ENCODE measurements at places on chromosomes 1 and 21. TPM values are rescaled to one million over a fixed set of nuclear protein-coding genes. Genes with fewer than 3 reads are reported as not detected.
A peak's percentile ranks its signal among the peaks of the same experiment; 100 is the strongest.

OXCT2 gene
- 2.3 TPM for total RNA-seq

RASSF5 gene
- total RNA-seq: 163 TPM

- peaks cover 44% of the 10 kb centered on the region for H3K36me3 ChIP-seq
- H3K4me3 ChIP-seq: no peak overlapping the region
- no peaks in the 10 kb centered on the region for H3K4me1 ChIP-seq
- DNase-seq: no peak
- H3K27ac ChIP-seq: no peak overlapping the region
Measured at GRCh38 chr1:8858888-8859706, 19.4 kb downstream of the ENO1 start.

F13B gene
- not detected for total RNA-seq

GRCh38 chr1:14555091-14555490, 43.4 kb upstream of the KAZN start:
- no peaks in the 10 kb centered on the region for H3K36me3 ChIP-seq
- no peaks in the 10 kb centered on the region for H3K4me1 ChIP-seq
- no peak overlapping the region for H3K4me3 ChIP-seq
- no peak for DNase-seq
- no peaks in the 10 kb centered on the region for H3K27me3 ChIP-seq
- H3K27ac ChIP-seq: no peak overlapping the region

ENSA gene
- total RNA-seq: 252 TPM

DNA sequence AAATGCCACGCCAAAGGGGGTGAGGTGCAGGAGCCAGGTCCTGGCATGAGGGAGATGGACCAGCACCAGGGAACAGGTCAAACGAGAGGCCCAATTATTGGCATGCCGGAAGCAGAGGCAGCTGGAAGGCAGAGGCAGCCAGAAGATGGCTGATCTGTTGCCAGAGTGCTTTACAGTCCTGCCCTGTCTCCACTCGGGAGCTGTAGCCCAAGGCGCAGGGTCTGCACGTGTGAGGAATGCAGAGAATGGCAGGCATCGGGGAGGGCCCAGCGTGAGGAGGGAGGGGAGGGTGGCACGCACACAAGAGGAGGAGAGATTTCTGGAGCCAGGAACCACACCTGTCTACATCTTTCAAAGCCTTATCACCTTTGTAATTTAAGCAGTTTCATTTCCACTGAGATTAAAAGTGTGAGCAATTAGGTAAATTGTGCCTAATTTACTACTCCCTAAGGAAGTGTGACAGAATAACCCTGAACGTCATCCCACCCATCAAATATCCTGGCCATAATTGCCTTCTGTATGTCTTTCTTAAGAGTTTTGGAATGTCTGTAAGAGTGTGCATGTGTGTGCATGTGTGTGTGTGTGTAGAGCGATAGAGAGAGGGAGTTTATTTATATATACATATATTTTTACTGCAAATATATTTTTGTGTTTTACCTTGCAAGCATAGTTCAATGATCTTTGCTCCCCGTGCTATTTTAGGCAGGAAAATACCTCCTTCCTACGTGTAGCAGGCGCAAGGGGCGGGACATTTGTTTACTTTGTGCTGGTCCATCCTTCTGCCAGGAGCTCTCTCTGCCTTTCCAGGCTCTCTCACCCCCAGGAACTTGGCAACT, 125.5 kb upstream of the SERBP1 start:
- no peaks in the 10 kb centered on the region for H3K4me1 ChIP-seq
- no peak for DNase-seq
- no peak overlapping the region for H3K4me3 ChIP-seq
- no peaks in the 10 kb centered on the region for H3K36me3 ChIP-seq
- H3K27ac ChIP-seq: no peak overlapping the region

- no peak for DNase-seq
- H3K36me3 ChIP-seq: no peaks in the 10 kb centered on the region
- no peak overlapping the region for H3K27ac ChIP-seq
- H3K4me3 ChIP-seq: no peak overlapping the region
- H3K27me3 ChIP-seq: no peaks in the 10 kb centered on the region
Measured at GRCh38 chr1:65026235-65026634, 59.9 kb upstream of the JAK1 start.

- peaks cover 18% of the 10 kb centered on the region for H3K36me3 ChIP-seq
- H3K4me3 ChIP-seq: no peak overlapping the region
- H3K27me3 ChIP-seq: no peaks in the 10 kb centered on the region
- DNase-seq: no peak
- H3K27ac ChIP-seq: no peak overlapping the region
Measured at GRCh38 chr1:32082022-32082421, 9.3 kb downstream of the TMEM39B start.

- H3K4me3 ChIP-seq: no peak overlapping the region
- peaks cover 15% of the 10 kb centered on the region for H3K4me1 ChIP-seq
- H3K36me3 ChIP-seq: peaks cover 8% of the 10 kb centered on the region
- H3K27ac ChIP-seq: no peak overlapping the region
Measured at GRCh38 chr1:203742436-203742835, 22.5 kb upstream of the LAX1 start.

DNA sequence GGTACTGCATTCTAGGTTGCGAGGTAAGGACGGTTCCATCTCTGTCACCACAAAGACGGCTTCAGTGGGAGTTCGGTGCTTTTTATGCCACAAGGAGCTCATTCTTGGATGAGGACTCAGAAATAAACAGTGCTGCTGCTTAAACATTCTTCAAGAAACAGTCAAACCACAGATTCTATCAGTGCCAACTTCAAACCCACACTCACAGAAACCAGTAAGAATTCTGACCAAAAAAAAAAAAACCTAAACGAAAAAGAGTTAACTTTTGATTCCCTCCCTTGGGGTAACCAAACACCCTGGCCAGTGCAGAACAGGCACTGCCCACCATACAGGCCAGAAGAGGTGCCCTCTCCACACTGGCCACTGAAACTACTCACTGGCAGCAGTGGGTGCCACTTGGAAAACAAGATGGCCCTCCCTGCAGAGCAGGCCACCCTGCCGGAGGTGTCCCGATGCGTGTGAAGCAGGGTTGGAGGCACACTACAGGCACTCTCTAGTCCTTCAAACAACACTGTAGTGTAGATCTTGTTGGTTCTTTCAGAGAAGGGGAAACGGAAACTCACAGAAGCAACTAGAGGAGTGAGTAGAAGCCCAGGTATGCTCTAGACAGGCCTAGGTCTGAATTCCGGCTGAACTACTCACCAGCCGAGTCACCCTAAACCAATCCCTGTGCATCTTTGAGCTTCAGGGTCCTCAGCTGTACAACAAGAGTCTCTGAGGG, 87.3 kb upstream of the TLR5 start:
- DNase-seq: no peak
- H3K27ac ChIP-seq: no peak overlapping the region
- H3K27me3 ChIP-seq: no peaks in the 10 kb centered on the region
- peaks cover 69% of the 10 kb centered on the region for H3K4me1 ChIP-seq
- H3K4me3 ChIP-seq: no peak overlapping the region

- no peaks in the 10 kb centered on the region for H3K27me3 ChIP-seq
- no peak for DNase-seq
- no peaks in the 10 kb centered on the region for H3K36me3 ChIP-seq
- no peak overlapping the region for H3K27ac ChIP-seq
- no peaks in the 10 kb centered on the region for H3K4me1 ChIP-seq
Measured at GRCh38 chr1:61962631-61963030, 220.4 kb downstream of the PATJ start.

MAP10 gene
- 1.4 TPM for total RNA-seq

DNA sequence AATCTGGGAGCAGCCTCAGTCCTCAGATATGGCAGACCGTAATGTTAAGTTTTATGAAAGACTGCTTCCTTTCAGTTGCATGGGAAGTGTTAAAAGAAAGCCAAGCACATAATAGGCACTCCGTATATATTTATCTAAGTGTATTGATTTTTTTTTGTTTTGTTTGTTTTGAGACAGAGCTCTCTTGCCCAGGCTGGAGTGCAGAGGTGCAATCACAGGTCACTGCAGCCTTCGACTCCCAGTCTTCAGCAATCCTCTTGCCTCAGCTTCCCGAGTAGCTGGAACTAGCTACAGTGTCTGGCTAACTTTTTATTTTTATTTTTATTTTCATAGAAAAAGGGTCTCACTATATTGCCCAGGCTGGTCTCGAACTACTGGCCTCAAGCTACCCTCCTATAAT, 341.8 kb downstream of the USH2A start:
- H3K27me3 ChIP-seq: no peaks in the 10 kb centered on the region
- no peak overlapping the region for H3K27ac ChIP-seq
- no peaks in the 10 kb centered on the region for H3K36me3 ChIP-seq

DNA sequence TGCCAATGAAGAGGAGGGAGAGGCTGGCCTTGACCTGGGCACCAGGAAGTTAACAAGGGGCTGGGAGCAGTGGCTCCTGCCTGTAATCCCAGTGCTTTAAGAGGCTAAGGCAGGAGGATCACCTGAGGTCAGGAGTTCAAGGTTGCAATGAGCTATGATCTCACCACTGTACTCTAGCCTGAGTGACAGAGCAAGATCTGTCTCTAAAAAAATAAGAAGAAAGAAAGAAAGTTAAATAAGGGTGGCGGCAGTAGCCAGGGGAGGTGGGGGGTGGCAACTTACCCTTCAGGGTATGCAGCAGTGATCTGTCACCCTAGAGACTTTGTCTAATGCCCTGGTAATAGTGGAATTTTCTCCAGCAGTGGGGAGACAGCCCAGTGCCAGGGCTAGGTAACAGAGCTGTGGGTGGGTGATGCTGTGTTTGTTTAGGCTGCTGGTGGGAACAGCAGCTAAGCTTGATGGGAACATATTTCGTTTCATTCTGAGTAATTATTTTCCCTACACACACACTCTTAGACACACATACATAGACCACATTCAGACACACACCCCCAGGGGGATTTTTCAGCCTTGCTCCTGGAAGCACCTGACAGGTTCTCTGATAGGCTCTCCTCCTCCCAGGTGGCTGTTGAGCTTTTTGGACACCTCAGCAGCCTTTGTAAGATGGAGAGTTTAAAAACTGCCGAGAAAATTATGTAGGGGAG, 11.3 kb upstream of the SYT6 start:
- no peak for DNase-seq
- no peaks in the 10 kb centered on the region for H3K36me3 ChIP-seq

- no peak overlapping the region for H3K27ac ChIP-seq
- no peaks in the 10 kb centered on the region for H3K36me3 ChIP-seq
- H3K4me1 ChIP-seq: no peaks in the 10 kb centered on the region
- DNase-seq: no peak
- H3K4me3 ChIP-seq: no peak overlapping the region
- no peaks in the 10 kb centered on the region for H3K27me3 ChIP-seq
Measured at GRCh38 chr21:29133796-29134195, 3.4 kb downstream of the MAP3K7CL start.

DNA sequence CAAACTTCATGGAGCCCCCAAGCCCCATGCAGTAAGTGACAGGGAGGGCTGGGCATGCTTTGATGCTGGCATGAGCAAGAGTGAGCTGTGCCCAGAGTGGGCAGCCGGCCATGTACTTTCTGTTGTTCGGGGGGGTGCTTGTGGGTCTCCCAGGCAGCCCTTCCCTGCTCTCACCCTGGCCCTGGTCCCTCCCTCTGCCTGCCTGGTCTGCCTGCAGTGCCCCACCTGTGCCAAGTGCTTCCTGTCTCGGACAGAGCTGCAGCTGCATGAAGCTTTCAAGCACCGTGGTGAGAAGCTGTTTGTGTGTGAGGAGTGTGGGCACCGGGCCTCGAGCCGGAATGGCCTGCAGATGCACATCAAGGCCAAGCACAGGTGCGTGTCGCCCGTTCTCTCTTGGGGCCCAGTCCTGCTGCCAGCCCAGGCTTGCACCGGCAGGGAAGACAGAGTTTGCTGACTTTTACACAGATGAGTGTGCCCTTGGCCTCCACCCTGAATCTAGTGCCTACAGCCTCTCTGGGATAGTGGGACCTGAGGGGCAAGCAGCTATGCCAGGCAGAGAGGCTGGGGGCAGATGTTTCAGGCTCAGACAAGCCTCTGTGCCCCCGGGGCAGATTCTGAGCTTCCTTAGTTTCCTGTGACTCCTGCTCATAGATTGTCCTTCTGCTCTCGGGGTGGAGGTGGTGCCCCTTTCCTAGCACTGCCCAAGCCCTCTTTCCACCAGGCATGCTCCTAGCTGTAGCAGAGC, 7.6 kb downstream of the ZBTB48 start:
- H3K4me3 ChIP-seq: no peak overlapping the region
- DNase-seq: no peak
- H3K36me3 ChIP-seq: no peaks in the 10 kb centered on the region
- no peaks in the 10 kb centered on the region for H3K27me3 ChIP-seq
- H3K27ac ChIP-seq: no peak overlapping the region
- H3K4me1 ChIP-seq: peaks cover 17% of the 10 kb centered on the region

- H3K27me3 ChIP-seq: peaks cover 4% of the 10 kb centered on the region
- H3K36me3 ChIP-seq: no peaks in the 10 kb centered on the region
- no peaks in the 10 kb centered on the region for H3K4me1 ChIP-seq
- no peak overlapping the region for H3K27ac ChIP-seq
- no peak for DNase-seq
Measured at GRCh38 chr1:165364568-165365133, 8.1 kb upstream of the LMX1A start.

GRCh38 chr1:235102993-235103411, 25.6 kb downstream of the TOMM20 start:
- no peaks in the 10 kb centered on the region for H3K27me3 ChIP-seq
- DNase-seq: peak; percentile 28
- H3K27ac ChIP-seq: no peak overlapping the region
- H3K4me1 ChIP-seq: peaks cover 24% of the 10 kb centered on the region
- H3K4me3 ChIP-seq: no peak overlapping the region

- no peaks in the 10 kb centered on the region for H3K4me1 ChIP-seq
- H3K36me3 ChIP-seq: no peaks in the 10 kb centered on the region
- H3K4me3 ChIP-seq: no peak overlapping the region
- no peak for DNase-seq
- H3K27me3 ChIP-seq: no peaks in the 10 kb centered on the region
Measured at GRCh38 chr1:248786156-248786555, 30.6 kb upstream of the LYPD8 start.

TRABD2B gene
- not detected for total RNA-seq

PITHD1 gene
- 105 TPM for total RNA-seq

DNA sequence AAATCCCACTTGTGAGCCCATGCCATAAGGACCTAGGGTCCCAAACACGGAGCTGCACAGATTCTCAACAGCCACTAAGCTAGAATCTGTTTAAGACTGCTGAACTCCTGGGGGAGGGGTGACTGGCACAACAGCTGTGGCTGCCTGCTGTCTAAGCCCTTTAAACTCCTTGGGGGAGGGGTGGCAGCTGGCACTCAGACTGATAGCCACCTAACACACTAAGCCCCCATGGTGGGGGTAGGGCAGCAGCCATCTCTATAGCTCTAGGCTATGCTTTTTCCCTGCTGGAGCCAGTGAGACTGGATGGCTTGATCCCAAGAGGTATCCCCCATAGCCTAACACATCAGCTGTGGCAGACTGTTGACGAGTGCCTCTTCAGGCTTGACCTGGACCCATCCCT, 73.3 kb upstream of the FMO3 start:
- no peak for DNase-seq
- H3K27ac ChIP-seq: no peak overlapping the region
- no peak overlapping the region for H3K4me3 ChIP-seq
- H3K27me3 ChIP-seq: no peaks in the 10 kb centered on the region

GRCh38 chr1:219498666-219499065, 114.2 kb downstream of the ZC3H11B start:
- no peak for DNase-seq
- no peaks in the 10 kb centered on the region for H3K4me1 ChIP-seq
- no peak overlapping the region for H3K27ac ChIP-seq
- H3K36me3 ChIP-seq: no peaks in the 10 kb centered on the region
- H3K27me3 ChIP-seq: no peaks in the 10 kb centered on the region

- no peak for DNase-seq
- no peaks in the 10 kb centered on the region for H3K4me1 ChIP-seq
- H3K36me3 ChIP-seq: no peaks in the 10 kb centered on the region
- no peaks in the 10 kb centered on the region for H3K27me3 ChIP-seq
- H3K27ac ChIP-seq: no peak overlapping the region
- no peak overlapping the region for H3K4me3 ChIP-seq
Measured at GRCh38 chr1:41444246-41444645, 40.2 kb downstream of the EDN2 start.

All from CD8-positive, alpha-beta memory T cell (primary cell).